ENCODE measurements at places on chromosomes 7 and 10.

DNA sequence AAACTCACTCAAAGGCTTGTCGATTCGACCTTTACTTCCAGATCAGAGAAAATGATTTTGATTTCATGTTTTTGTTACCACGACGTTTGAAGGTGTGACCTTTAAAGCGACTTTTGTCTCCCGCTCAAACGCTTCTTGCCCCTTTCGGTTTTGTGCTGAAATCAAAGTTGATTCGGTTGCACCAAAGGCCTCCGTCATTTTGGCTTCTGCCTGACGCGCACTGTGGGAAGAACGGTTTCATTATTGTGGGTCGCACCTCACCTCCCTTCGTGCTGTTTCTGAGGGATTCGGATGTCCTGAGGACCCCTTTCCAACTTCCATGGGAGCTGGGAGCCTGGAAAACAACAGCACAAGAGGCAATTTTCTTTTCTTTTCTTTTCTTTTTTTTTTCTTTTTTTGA, 176.9 kb downstream of the DNAJB6 start:
- no peak for DNase-seq

- DNase-seq, result no peak
Measured at GRCh38 chr10:63522277-63522687, 1.1 kb downstream of the REEP3 start.

DNA sequence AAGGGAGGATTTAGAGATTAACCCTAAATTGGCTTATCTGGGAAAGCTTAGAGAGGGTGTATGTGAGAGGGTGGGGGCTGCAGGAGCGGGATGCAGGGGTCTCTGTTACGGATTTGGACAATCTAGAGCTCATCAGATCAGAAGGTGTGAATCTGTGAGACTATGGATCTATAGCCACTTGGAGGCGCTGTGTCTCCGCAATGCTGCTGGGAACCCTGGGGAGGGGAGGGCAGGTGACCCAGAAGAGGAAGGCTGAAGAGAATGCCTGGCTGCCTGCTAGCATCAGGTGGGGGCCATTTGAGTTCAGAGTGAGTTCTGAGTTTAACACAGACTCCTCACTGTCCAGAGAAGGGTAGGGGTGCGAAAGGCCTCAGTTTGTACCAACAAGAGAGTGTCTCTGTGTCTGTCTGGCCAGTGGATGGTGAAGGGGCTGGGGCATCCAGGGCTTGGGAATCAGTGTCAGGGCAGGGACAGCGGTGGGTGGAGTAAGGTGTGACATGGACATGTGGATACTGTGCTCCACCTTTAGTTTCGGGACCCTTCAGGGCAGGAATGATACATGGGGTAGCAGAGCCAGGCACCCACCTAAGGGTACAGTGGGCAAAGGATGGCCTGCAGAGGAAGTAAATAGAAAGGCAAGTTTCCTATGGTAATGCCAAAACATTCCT, 187.3 kb upstream of the PRSS58 start:
- no peak for DNase-seq

GRCh38 chr10:133231946-133232574, 2.0 kb downstream of the UTF1 start:
- DNase-seq, result no peak

DNA sequence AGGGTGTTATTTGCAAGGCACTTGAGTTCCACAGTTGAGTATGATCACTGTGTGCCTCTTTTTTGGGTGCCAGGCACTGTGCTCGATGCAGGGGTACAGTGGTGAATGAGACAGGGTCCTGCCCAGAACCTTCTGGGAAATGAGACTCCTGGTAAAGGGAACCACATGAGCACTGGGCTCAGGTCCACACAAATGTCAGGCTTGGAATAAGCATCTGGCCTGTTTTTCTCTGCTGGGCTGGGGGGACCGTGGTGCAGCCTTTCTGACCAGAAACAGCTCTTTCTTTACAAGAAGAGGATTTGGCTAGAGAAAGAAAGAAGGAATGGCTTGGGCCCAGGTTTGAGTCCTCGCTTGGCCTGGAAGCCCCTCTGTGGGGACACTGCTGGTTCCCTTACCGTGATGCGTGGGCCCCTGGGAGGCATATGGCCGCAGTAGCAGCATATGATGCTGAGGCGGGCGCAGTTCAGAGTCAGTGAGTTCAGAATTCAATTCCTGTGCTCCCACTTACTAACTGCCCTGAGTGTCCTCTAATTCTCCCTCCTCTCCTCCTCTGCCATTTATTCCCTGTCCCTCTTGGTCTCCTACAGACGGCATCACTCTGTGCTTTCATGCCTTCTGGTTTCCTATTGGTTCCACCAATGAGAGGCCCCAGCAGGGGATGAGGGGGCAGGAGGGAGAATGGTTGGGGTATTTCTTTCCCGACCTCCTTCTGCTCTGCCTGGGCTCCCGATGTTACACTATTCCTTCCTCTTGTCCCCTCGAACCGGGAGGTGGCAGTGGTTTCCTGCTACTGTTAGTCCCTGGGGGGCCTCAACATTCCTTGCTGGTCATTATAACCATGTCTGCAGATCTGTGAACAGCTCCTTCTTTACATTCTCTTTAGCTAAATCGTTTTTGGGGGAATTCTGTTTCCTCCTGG, 9.6 kb upstream of the KCP start:
- no peak for DNase-seq
